ENCODE measurements at places on chromosomes 13 and 19.

- no peak for DNase-seq
Observed at GRCh38 chr13:78420814-78421213, 182.5 kb downstream of the POU4F1 start.

GRCh38 chr19:8000298-8001038 lies 5.0 kb downstream of the ELAVL1 start:
- no peak for DNase-seq

- DNase-seq = no peak
Observed at GRCh38 chr19:42469311-42470235, 26.8 kb upstream of the CXCL17 start.

GRCh38 chr13:86710013-86710412 lies 910.8 kb upstream of the SLITRK6 start:
- DNase-seq = no peak

DNA sequence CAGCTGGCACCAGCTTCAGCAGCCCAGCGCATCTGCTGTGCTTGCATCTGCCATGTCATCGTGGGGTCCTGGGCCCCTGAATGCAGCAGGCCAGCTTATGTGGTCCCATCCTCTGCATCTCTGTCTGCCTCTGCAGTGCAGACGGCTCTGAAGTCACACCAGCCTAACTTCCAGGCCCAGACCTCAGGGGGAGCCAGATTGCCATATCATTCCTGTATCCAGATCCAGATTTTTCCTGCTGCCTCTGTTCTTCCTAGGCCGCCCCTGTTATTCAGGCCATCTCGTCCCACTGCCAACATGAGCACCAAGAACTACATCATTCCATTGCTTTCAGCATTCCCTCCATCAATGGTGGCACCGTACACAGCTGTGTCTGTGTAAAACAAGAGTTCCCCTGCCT lies 571.6 kb downstream of the UQCRFS1 start:
- no peak for DNase-seq

DNA sequence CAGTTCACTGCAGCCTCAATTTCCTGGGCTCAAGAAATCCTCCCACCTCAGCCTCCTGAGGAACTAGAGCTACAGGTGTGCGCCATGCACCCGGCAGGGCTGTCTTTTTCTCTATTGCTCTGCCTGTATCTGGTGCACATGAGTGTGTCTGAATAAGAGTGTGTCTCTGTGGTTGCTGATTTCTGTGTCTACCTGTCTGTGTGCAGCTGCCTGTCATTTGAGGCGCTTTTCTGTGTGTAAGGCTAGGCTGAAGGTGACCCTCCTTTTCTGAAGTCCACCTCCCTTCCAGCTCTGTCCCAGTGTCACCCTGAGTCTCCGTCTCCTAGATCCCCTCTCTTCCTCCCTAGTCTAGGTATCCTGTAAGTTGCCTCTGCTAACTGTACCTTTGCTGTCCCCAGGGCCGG lies 1.5 kb upstream of the PRR12 start:
- no peak for DNase-seq

DNA sequence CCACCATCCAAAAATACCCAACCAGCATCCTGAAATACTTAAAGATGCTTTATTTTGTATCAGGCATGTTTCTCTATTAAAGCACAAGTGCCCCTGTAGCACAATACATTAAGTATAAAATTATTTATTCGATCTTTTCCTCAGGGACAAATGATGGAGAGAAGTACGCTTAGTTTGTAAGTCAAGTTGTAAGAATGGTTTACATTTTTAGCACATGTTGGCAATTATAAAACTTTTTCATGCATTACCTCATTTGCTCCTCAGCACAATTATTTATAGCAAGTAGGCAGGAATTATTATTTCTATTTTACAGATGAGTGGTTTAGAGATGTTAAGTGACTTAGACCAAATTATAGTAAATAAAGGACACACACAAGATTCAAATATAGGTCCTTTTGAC lies 232.6 kb upstream of the HTR2A start:
- DNase-seq = no peak

Measured in inflammatory macrophage (primary cell).